ENCODE measurements at places on chromosomes 3 and 15.

DNA sequence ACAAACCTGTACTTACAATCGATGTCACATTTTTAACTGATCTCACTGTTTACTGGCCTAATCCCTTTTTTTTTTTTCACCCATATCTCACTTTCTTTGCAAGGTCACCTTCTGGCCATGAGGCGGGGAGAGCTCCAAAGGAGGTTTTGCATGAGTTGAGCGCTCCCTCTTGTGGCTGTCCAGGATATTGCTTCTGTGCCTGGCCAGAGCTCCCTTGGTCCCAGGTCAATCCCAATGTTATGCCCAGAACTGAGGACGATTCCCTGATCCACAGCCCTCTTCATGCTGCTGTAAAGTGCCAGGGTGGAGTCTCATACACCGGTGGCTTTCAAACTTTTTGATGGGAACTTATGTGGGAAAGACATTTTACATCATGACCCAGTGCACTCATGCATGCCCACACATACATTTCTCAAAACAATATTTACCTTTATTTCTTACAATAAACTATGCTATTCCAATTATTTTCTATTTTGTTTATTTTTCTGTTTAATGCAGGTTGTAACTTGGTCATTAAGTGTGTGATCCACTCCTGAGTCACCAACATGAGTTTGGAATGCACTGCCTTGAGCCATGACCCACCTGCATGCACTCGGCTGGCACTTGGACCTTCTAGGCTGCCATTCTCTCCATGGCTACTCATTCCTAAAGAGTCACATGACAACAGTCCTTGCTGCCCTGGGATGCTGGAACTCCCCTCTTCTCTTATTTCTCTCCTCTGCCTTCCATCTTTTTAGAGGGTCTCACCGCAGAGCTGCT lies 9.6 kb upstream of the SST start:
- H3K4me3 ChIP-seq: no peak overlapping the region
- H3K27me3 ChIP-seq: no peaks in the 10 kb centered on the region
- no peak overlapping the region for H3K27ac ChIP-seq
- no peaks in the 10 kb centered on the region for H3K36me3 ChIP-seq

DNA sequence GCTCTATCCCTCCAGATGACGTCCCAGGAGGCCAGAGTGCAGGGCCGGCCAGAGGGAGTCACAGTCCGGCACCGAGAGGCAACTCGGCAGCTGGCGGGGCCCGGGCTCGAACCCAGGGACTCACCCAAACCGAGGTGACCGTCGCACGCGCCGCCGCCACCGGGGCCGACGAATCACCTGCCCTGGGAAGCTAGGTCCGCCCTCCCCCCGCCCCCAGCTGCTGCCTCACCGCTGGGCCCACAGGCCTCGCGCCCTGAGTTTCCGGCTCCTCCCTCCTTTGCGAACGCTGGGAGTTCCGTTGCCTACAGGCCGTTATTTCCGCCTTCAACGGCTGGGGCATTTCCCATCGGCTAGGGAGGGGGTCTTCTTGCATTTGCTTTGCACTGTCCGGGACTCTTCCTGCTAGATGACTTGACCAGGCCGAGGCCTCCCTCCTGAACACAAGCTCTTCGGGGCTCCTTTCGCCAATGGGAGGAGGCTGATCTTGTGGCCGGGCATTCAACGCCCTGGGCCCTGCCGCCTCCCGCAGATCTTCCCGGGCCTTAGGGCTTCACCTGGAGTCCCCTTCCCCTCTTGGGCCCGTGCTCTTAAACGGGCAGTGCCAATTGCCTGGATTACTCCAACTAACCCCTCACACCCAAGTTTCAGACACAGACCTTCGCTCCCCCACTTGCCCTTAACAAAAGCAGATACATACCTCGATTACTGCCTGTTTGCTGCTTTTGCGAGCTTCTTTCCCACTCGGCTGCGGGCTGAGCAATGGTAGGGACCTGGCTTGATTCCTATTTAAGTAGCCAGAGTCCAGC lies at the start of gene SNUPN:
SNUPN (minus strand) TSS at position 184 of the 806 bp plus-strand sequence. CDS start 4,674 bp downstream, outside the sequence.
- H3K36me3 ChIP-seq: no peaks in the 10 kb centered on the region
- peak; percentile 91 for DNase-seq
- no peak within 1 kb of the TSS for H3K27ac ChIP-seq
- no peaks in the 10 kb centered on the region for H3K4me1 ChIP-seq
- H3K4me3 ChIP-seq: peak within 1 kb of the TSS; percentile 73
- H3K27me3 ChIP-seq: no peaks in the 10 kb centered on the region

- no peak overlapping the region for H3K4me3 ChIP-seq
- H3K4me1 ChIP-seq: no peaks in the 10 kb centered on the region
- DNase-seq: no peak
- H3K27me3 ChIP-seq: no peaks in the 10 kb centered on the region
- H3K36me3 ChIP-seq: no peaks in the 10 kb centered on the region
Observed at GRCh38 chr15:32763295-32763694, 45.5 kb downstream of the GREM1 start.

- peak overlapping the region; percentile 91 for H3K4me3 ChIP-seq
- H3K4me1 ChIP-seq: peaks cover 3% of the 10 kb centered on the region
- no peaks in the 10 kb centered on the region for H3K27me3 ChIP-seq
- H3K36me3 ChIP-seq: no peaks in the 10 kb centered on the region
- no peak overlapping the region for H3K27ac ChIP-seq
Observed at GRCh38 chr3:9552252-9552999, 1.2 kb downstream of the LHFPL4 start.

GRCh38 chr3:58119186-58119585 lies 91.6 kb downstream of the DNASE1L3 start:
- H3K36me3 ChIP-seq: peaks cover 19% of the 10 kb centered on the region
- H3K27me3 ChIP-seq: no peaks in the 10 kb centered on the region
- no peaks in the 10 kb centered on the region for H3K4me1 ChIP-seq

DNA sequence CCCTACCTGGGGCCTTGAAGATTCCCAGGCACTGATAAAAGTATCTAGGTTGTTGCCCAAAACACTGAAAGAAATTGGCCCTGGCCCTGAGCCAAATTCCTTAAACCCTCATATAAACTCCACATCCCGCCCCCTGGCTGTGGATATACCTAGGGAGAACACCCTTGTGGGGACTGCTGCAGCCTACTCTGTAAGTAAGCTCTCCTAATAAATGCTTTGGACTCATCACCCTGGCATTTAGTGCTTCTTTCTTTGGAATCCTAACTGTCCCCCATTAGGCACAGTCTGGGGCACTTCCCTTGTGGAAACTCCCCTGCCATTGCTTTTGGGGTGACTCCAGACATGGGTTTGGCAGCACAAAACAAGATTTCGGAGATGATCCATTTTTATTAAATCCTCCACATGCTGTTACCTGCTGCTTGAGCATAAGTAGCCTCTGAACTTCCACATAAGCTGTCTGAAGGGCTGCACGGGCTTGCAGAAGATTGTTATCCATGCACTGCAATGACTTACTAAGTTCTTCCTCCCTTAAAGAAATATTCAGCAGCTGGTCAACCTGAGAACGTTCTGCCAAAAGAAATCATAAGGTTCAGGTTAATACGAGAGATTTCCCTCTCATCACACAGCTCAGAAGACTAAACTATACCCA lies 46.4 kb downstream of the ZNF106 start:
- DNase-seq: no peak
- H3K4me3 ChIP-seq: no peak overlapping the region
- no peaks in the 10 kb centered on the region for H3K4me1 ChIP-seq

DNA sequence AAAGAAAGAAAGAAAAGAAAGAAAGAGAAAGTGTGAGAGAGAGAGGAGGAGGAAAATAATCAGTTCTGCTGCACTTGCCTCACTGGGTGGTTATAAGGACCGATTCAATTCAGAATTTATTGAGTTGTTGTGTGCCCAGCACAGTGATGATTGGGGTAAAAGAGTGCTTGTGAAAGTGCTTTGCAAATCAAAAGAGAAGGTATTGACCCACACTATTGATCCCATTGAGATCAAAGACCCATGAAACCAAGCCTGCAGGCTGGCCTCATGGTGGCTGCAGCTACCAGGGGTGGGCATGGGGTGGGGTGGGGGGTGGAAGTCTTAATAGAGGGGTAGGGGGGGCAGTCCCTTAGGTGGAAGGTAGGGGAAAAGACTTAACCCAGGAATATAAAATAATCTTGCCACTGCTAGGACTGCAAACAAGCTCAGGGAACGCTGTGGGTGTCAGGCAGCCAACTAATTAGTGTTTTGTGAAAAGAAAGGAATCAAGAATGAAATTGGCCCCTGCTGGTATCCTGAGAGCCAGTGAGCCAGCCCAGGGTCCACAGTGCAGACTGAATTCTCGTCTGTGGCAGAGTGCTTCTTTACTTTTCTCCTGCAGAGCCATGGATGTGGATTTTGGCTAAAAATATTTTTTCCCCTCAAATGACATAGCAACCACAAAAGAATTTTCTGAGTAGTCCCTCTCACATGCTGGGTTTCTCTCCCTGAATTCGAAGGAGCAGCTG lies 34.2 kb downstream of the CLEC3B start:
- no peak overlapping the region for H3K27ac ChIP-seq
- no peaks in the 10 kb centered on the region for H3K36me3 ChIP-seq
- H3K4me1 ChIP-seq: 0 out of 2 replicates have a peak, but pooled peaks cover 1% of the 10 kb centered on the region
- DNase-seq: no peak
- H3K27me3 ChIP-seq: peaks cover 14% of the 10 kb centered on the region
- no peak overlapping the region for H3K4me3 ChIP-seq

- no peak for DNase-seq
- no peaks in the 10 kb centered on the region for H3K4me1 ChIP-seq
- H3K27ac ChIP-seq: no peak overlapping the region
- no peaks in the 10 kb centered on the region for H3K27me3 ChIP-seq
- H3K4me3 ChIP-seq: no peak overlapping the region
- no peaks in the 10 kb centered on the region for H3K36me3 ChIP-seq
Observed at GRCh38 chr15:57677204-57677603, 29.3 kb upstream of the POLR2M start.

DNA sequence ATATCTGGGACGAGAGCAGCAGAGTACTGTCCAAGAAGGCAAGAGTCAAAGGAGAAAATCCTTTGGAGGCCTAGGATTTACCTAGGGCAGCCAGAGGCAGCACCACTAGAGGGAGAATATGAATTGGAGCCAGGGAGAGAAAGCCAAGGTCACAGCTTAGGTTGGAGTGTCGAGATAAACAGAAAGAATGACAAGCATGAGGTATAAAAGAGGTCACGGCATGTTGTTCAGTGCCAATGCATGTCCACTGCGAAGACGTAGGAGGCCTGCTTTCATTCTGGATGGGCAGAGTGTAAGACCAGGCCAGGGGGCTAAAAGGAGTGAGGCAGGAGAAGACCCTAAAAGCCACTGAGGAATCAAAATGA lies 47.2 kb downstream of the THBS1 start:
- H3K4me3 ChIP-seq: no peak overlapping the region
- no peak overlapping the region for H3K27ac ChIP-seq
- H3K4me1 ChIP-seq: no peaks in the 10 kb centered on the region
- H3K27me3 ChIP-seq: no peaks in the 10 kb centered on the region
- H3K36me3 ChIP-seq: no peaks in the 10 kb centered on the region

GRCh38 chr3:125143538-125143937 lies 69.0 kb downstream of the SLC12A8 start:
- no peak overlapping the region for H3K27ac ChIP-seq
- no peaks in the 10 kb centered on the region for H3K36me3 ChIP-seq
- H3K27me3 ChIP-seq: no peaks in the 10 kb centered on the region
- H3K4me1 ChIP-seq: peaks cover 10% of the 10 kb centered on the region

DNA sequence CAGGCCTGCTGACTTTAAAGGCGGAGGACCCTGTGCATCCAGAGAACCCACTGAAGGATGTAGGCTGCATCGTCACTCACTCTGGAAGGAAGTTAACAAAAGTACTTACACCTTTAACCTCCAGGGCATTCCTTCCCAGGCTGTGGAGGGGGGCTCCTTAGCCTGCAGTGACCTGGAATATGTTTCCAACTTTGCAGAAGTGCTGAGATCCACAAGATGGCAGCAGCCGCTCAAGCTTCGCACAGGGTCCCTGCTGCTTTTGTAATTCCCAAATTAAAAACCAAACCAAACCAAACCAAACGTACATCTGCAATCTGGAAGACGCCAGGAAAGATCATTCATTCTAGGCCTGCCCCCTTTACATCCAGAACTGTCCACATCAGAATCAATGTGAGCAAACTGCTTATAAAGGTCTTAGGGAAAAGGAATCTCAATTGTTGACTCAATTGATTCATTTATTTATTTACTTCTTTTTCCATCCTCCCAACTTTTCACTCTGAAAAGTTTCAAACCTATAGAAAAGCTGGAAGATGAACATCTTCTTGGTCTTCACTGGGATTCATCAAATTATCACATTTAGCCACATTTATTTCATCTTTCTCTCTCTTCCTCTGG lies 70.5 kb upstream of the KLHL25 start:
- H3K27ac ChIP-seq: no peak overlapping the region
- H3K4me3 ChIP-seq: no peak overlapping the region
- H3K36me3 ChIP-seq: no peaks in the 10 kb centered on the region

- H3K4me1 ChIP-seq: no peaks in the 10 kb centered on the region
- no peaks in the 10 kb centered on the region for H3K36me3 ChIP-seq
- no peak overlapping the region for H3K27ac ChIP-seq
- no peak for DNase-seq
- no peak overlapping the region for H3K4me3 ChIP-seq
Observed at GRCh38 chr3:72906154-72906553, 18.3 kb downstream of the GXYLT2 start.

DNA sequence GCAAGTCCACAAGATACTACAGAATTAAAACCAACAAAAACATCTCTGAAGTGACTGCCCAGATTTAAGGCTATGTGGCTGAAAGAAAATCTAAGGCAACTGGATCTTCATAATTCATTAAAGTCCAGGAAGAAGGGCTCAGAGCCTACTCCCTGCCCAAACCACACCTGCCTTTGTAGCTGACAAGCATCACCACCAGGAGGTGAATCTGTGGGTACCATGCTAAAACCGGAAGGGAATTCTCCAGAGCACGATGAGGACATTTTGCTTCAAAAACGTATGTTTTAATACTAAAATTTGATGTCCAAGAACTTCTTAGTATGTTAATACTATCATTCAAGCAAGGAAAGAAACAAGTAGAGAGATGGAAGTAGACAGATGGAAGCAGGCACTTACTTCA lies 495.9 kb upstream of the NECTIN3 start:
- H3K27ac ChIP-seq: no peak overlapping the region
- no peak overlapping the region for H3K4me3 ChIP-seq
- no peaks in the 10 kb centered on the region for H3K4me1 ChIP-seq
- no peaks in the 10 kb centered on the region for H3K27me3 ChIP-seq

DNA sequence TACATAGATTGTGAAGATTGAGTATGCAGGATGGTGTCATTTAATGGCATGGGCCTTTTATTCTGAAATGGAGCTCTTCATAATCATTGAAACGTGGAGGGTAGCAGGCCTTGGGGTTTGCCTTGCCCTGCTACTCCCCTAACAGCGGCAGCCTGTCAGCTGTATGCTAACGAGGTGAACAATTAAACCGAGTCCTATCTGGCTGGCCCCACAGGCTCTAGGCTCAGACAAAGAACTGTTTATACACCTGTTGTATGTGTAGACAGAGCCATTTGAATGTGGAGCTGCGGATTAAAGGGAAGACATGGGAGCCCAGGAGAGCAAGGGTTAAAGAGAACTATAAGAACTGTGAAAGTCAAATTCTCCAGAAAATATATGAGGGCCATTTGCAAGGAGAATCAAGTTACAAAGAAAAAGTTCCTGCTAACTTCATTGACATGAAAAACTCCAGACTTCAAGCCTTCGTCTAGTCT lies 116.7 kb upstream of the CGNL1 start:
- H3K27ac ChIP-seq: no peak overlapping the region
- H3K36me3 ChIP-seq: no peaks in the 10 kb centered on the region
- H3K4me1 ChIP-seq: no peaks in the 10 kb centered on the region
- DNase-seq: peak; percentile 43
- H3K27me3 ChIP-seq: no peaks in the 10 kb centered on the region
- no peak overlapping the region for H3K4me3 ChIP-seq
